ENCODE measurements at places on chromosomes 5 and 9.

- DNase-seq, result no peak
Observed at GRCh38 chr5:50710838-50711237, 44.4 kb downstream of the PARP8 start.

DNA sequence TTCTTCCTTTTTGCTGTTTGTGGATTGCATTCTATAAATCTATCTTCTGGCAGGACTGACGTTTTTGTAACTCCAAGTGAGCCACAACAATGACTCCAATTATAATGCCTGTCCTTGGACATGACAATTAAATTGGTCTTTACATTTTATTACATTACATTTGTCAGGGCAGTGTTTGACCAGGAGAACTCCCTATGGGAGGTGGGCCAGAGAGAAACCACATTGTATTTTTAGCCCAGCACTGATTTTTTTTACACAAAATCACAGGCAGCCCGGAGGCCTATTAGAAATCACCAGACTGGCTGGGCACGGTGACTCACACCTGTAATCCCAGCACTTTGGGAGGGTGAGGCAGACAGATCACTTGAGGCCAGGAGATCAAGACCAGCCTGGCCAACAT, 99.1 kb upstream of the SMC5 start:
- no peak for DNase-seq

- no peak for DNase-seq
Observed at GRCh38 chr5:108382784-108383330, 959 bp upstream of the FBXL17 start.

DNA sequence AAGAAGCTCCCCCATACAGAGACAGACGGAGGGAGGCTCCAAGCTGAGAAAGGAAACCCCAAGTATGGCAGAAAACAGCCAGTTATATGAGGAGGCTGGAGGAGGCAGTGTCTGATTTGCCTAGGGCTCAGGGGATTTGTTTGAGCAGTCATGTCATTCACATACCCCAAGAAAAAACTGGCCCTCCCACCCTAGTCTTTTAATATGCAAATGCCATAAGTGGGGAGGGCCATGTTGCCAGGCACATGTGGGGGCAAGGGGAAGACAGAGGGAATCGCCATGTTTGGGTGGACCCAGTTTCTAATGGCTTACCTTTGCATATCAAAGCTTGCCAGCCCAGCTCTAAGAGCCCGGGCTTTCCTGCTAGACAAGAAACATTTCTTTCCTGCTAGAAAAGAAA, 1163.8 kb downstream of the TAF11L14 start:
- DNase-seq, result no peak

GRCh38 chr9:89225587-89225986, 47.0 kb upstream of the SHC3 start:
- DNase-seq, result no peak

DNA sequence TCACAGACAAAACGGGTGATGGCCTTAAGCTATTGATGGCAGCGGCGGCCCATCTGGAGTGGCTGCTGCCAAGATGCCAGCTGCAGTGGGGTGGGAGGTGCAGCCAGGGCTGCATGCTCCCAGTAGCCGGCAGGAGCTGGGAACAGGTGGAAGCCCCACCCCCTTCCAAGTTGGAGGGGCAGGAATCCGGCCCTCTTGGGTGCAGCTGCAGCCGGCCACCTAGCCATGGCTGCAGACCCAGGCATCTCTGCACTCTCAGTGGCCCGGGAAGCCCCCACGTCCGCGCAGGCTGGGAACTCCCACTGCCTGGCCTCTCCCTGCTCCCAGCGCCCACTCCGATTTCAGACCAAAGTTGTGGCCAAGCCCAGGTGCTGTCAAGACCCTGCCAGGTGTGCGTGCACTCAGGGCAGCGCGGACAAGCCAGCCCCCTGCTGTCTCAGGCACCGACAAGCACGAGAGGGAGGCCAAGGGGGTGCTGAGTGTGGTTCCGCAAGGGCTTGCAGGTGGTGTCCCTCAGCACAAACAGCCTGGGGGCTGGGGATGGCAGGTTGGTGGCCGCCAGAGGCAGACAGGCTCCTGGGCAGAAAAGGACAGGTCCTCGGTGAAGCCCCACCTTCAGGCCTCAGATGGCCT, 115.1 kb upstream of the TSLP start:
- no peak for DNase-seq
